Hematopoietic multipotent progenitor cell (in vitro differentiated cells): ENCODE measurements at places on chromosomes 7 and 10.

GRCh38 chr10:2145926-2146478 lies 408.7 kb upstream of the ADARB2 start:
- DNase-seq = no peak

- DNase-seq = peak; percentile 77
Observed at GRCh38 chr7:115024276-115024675, 102.4 kb downstream of the MDFIC start.

- no peak for DNase-seq
Observed at GRCh38 chr7:77917500-77918262, 119.1 kb downstream of the PHTF2 start.

DNA sequence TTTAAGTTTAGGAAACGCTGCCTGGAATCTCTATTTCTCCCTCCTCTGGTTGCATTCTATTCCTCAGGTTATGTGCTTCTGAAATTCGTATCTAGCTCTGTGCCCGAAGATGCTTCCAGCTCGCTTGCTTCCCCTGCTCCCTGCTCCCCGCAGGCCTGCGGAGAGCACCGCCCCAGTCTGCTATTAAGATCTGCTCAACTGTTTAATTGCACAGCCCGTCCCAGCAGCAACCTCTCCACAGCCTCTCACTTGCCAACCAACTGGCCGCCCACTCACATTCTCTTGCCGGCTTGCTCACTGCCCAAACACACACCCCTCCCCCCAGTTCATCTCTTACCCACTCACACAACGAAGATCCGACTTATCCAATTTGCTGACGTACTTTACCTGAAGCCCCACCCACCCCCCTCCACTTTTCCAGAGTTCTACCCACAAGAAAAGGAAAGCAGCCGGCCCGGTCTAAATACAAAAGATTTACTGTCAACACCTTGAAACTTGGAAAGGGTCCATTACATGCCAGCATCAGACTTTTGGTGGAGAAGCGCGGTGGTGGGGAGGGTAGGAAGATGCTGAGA lies 167.3 kb upstream of the KLF14 start:
- DNase-seq = no peak

- DNase-seq = no peak
Observed at GRCh38 chr7:18583305-18583704, 87.8 kb downstream of the HDAC9 start.
